ENCODE measurements at places on chromosomes 6 and 20. TPM values are rescaled to one million over a fixed set of nuclear protein-coding genes. Genes with fewer than 3 reads are reported as not detected.

DNA sequence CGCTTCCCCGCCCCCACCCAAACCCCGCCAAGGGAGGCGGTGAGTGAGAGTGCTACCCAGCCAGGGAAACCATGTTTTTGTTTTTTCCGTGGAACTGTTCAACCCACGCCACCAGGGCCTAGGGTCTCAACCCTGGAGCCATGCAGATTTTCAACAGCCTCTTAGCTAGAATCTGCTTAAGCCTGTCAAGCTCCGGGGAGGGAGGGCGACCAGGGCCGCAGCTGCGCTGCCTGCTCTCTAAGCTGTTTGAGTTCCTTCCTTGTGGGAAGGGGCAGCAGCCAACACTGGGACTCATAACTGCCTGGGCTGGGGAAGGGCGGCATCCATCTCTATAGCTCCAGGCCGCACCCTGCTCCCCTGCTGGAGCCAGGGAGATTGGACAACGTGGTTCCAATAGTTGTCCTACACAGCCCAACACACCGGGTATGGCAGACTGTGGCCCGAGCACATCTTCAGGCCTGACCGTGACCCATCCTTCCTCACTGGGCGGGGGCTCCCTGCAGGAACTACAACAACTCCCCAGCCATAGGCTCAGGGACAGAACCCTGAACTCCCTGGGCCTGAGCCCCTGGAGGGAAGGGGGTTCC is 1065.7 kb upstream of the MANEA start:
- no peak overlapping the region for H3K27ac ChIP-seq
- no peaks in the 10 kb centered on the region for H3K36me3 ChIP-seq
- H3K4me1 ChIP-seq = no peaks in the 10 kb centered on the region
- H3K4me3 ChIP-seq = no peak overlapping the region

- H3K27me3 ChIP-seq = no peaks in the 10 kb centered on the region
- DNase-seq = no peak
- H3K27ac ChIP-seq = no peak overlapping the region
- H3K4me1 ChIP-seq = peaks cover 43% of the 10 kb centered on the region
- H3K36me3 ChIP-seq = peaks cover 6% of the 10 kb centered on the region
These were observed 23.9 kb upstream of the TOP1 start for GRCh38 chr20:41004531-41005360.

DNA sequence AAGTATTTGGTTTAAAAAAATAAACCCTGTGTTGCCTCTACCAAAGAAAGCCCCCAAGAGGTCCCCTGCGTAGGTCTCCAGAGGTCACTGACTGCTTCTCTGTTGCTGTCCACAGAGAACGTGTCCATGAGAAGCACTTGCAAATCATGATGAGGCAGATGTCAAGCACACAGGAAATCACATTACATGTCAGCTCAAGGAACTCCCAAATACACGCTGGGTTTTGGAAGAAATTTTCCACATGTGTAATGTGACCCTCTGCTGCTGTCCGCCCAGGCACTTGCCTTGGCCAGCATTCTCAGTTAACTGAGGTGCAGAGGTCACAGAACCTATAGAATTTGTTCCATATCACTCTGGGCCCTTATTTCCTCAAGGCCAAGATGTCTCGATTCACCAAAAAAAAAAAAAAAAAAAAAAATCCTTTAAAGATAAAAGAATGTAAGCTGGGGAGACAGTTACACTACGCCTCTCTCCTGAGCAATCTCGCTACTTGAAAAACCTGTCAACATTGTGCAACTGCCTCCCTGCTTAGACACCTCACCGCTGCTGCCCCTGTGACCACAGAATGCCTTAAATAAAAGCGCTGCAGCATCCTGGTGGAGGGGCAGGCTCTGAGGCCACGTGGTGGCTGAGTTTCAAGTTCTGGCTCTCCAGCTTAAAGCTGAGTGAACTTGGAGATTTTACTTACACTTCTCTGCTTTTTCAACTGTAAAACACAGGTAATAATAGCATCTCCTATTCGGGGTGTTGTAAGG is 42.3 kb downstream of the SLC22A23 start:
- H3K27ac ChIP-seq = no peak overlapping the region
- H3K36me3 ChIP-seq = no peaks in the 10 kb centered on the region
- peak; percentile 34 for DNase-seq
- H3K27me3 ChIP-seq = no peaks in the 10 kb centered on the region
- H3K4me3 ChIP-seq = no peak overlapping the region
- H3K4me1 ChIP-seq = peaks cover 9% of the 10 kb centered on the region

GRCh38 chr6:44788387-44788981 is 401.0 kb downstream of the CDC5L start:
- no peak overlapping the region for H3K4me3 ChIP-seq
- H3K27ac ChIP-seq = no peak overlapping the region
- H3K4me1 ChIP-seq = peaks cover 18% of the 10 kb centered on the region
- H3K27me3 ChIP-seq = no peaks in the 10 kb centered on the region
- no peak for DNase-seq
- peaks cover 22% of the 10 kb centered on the region for H3K36me3 ChIP-seq

- no peak for DNase-seq
- H3K4me3 ChIP-seq = no peak overlapping the region
- H3K4me1 ChIP-seq = peaks cover 69% of the 10 kb centered on the region
- H3K27me3 ChIP-seq = no peaks in the 10 kb centered on the region
- peak overlapping the region; percentile 65 for H3K27ac ChIP-seq
These were observed 107.9 kb upstream of the CLDN20 start for GRCh38 chr6:155155787-155156447.

The COL9A3 gene
- not detected for total RNA-seq

The SYCP2 gene
- 7.6 TPM for total RNA-seq

Measured in activated CD4-positive, alpha-beta T cell treated with anti-CD3 and anti-CD28 coated beads, Interleukin-2, amount 10 ng/mL, durations not matched to agents 7 days and 5 days (primary cell).